ENCODE measurements at places on chromosomes 4 and X. TPM values are rescaled to one million over a fixed set of nuclear protein-coding genes. Genes with fewer than 3 reads are reported as not detected.
A peak's percentile ranks its signal among the peaks of the same experiment; 100 is the strongest.

DNA sequence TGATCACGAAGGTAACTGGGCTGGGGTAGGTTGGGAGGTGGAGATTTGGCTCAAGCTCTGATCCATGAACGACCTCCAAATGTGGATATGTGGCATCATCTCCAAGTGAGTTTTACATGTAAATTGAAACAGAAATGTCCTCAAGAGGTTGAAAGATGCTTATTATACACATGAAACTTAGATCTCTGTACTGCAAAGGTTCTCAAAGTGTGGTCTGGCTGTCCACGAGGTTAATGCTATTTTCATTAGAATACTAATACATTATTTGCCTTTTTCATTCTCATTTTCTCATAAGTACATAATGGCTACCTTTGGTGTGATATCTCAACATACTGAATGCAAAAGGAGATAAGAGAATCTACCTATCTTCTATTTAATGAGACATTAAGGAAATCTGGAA is 198.2 kb downstream of the RASL11B start:
- no peaks in the 10 kb centered on the region for H3K27me3 ChIP-seq
- no peak for DNase-seq
- no peak overlapping the region for H3K27ac ChIP-seq
- no peaks in the 10 kb centered on the region for H3K36me3 ChIP-seq
- H3K4me1 ChIP-seq, result no peaks in the 10 kb centered on the region

TLR1 gene
- 28.0 TPM for total RNA-seq

IL1RAPL2 gene
- total RNA-seq, result not detected

GRCh38 chr4:168124008-168124641 is 31.8 kb downstream of the ANXA10 start:
- H3K27ac ChIP-seq, result no peak overlapping the region
- H3K4me3 ChIP-seq, result no peak overlapping the region
- H3K36me3 ChIP-seq, result no peaks in the 10 kb centered on the region
- no peaks in the 10 kb centered on the region for H3K27me3 ChIP-seq

GRCh38 chrX:15564981-15565579 is 35.7 kb downstream of the ACE2 start:
- no peaks in the 10 kb centered on the region for H3K36me3 ChIP-seq
- no peak overlapping the region for H3K4me3 ChIP-seq
- H3K27ac ChIP-seq, result no peak overlapping the region
- peak; percentile 82 for DNase-seq
- H3K4me1 ChIP-seq, result no peaks in the 10 kb centered on the region
- no peaks in the 10 kb centered on the region for H3K27me3 ChIP-seq

DNA sequence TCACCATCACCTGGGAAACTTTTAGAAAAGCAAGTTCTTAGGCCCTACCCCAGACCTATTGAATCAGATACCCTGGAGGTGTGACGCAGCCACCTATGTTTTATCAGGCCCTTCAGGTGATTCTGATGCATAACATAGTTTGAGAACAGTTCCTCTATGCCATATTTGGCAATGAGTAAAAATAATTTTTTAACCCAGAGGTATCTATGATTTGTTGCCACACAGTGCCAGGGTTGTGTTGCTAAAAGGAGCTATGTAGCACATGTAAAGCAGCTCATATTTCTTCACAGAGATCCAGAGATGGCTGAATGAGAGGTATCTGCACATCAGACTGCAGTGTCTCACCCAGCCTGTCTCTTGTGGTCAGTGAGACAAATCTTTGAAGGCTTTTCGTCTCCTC is 85.3 kb downstream of the PTPN13 start:
- H3K4me1 ChIP-seq, result no peaks in the 10 kb centered on the region
- H3K27me3 ChIP-seq, result no peaks in the 10 kb centered on the region
- DNase-seq, result no peak
- no peaks in the 10 kb centered on the region for H3K36me3 ChIP-seq
